Fibroblast of skin of abdomen (primary cell): ENCODE measurements at places on chromosomes 3 and 15.
A peak's percentile ranks its signal among the peaks of the same experiment; 100 is the strongest.

DNA sequence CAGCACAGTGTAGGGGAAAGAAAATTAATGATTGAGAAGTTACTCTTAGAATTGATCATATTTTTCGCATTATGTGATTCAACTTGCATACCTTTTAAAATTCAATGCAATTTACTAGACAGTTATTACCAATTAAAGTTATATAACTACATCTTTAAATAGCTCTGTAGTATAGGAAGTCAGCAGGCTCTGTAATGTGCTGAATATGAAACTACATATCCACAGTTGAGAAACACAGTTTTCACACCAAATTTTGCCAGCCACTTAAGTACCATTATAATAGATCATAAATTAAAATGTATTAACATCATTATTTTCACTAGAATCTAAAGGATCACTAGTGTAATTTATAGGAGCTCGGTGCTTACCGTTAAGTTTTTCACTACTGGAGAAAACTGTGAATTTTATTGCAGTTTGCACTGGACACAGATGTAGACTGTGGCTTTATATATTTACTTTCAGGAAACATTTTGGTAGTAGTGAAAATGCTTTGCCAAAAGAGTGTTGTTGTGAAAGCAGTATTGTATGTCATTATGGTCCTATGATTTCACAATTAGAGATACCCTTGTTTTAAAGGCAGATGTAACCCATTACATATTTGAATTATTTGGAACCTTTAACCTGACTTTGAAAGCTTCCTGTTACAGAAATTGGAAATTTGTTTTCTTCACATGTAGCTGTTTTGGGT is 113.6 kb downstream of the PLCL2 start:
- no peak for DNase-seq

DNA sequence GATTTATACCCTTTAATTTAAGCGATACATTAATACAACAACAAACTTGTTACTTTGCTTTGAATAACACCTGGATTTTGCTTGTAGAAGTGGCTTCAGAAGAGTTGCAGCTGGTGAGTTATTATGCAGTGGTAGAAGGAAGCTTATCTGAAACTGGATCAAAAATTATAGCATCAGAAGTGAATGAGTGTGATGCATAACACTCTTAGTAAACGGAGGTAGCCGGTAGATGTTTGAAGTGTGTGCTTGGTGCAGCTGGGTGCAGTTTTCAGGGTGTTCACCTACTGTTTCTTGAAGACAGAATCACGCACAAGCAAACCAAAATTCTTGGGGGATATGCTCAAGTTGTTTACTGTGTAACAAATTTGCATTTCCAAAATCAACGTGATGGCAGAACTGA is 103.1 kb downstream of the MITF start:
- DNase-seq = no peak

GRCh38 chr15:62758126-62758951 is 284.2 kb upstream of the TPM1 start:
- peak; percentile 95 for DNase-seq

DNA sequence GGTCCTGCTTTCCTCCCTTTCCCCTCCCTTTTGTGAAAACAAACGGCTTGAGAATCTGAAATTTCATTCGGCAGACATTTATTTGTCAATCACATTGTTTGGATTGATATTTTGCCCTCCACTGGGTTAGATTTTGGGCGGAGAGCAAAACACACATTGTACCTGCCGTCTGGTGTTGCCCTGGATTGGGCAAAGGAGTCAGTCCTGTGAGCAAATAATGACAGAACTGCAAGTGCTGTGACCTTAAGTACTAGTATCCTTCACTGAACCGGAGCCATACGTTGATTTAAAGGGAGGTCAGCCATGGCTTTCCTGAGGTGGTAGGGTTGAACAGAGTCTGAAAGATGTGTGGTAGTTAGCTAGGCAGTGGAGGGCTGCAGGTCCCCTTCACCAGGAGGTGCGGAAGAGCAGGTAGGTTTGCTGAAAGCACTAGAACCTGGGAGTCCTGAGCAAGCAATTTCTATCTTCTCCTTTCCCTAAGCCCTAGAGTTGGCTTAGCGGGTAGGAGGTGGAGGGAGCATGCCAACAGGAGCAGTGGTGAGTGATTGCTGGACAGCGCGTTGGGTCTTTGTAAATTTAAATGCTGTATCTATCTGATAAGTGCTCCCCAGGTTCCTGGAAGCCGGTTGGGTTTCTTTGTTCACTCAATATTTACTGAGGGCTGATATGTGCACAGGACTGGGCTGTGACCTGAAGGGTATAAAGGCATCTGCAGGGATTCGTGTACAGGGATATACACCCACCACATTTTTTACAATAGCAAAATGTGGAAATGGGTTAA is 2.0 kb downstream of the PDIA5 start:
- no peak for DNase-seq

DNA sequence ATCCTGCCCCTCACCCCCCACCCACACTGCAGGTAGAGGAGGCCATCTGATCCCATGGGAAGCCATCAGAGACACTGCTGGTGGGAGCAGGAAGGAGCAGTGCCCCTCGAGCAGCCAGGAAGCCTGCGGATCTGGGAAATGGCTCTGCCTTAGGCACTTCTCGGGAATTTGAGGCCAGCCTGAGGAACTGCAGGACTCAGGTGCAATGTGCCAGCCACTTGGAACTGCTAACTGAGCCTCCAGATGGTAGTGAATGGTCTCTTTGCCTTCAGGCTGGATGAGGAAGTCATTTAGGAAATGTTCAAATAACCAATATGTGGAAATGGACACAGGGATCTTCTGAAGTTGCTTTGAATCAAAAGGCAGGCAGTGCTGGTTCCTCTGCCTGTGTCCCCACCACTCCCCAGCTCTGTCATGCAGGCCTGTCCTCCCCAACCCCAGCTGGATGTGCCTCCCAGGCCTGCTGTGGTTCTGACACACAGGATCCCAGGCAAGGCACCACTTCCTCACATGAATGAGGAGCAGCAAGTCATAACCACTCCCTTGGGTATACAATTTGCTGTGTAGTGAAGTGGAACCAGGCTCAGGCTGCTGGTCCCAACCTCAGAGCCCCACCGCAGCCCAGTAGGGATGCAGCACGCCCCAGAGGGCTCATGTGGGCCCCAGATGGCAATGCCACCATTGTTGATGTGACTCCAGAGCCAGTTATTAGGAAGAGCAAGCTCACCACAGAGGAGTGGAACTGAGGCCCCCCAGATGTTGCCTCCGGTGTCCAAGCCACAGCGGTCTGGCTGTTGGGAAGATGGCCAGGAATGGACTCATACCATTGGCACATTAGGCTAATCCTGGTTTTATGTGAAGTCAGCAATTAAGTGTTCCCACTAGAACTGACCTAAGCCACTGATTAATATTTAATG is 46.5 kb upstream of the LIMD1 start:
- peak; percentile 84 for DNase-seq

GRCh38 chr3:124928333-124929202 is 6.0 kb downstream of the MUC13 start:
- peak; percentile 65 for DNase-seq

GRCh38 chr3:139933766-139934165 is 1.2 kb upstream of the CLSTN2 start:
- no peak for DNase-seq

DNA sequence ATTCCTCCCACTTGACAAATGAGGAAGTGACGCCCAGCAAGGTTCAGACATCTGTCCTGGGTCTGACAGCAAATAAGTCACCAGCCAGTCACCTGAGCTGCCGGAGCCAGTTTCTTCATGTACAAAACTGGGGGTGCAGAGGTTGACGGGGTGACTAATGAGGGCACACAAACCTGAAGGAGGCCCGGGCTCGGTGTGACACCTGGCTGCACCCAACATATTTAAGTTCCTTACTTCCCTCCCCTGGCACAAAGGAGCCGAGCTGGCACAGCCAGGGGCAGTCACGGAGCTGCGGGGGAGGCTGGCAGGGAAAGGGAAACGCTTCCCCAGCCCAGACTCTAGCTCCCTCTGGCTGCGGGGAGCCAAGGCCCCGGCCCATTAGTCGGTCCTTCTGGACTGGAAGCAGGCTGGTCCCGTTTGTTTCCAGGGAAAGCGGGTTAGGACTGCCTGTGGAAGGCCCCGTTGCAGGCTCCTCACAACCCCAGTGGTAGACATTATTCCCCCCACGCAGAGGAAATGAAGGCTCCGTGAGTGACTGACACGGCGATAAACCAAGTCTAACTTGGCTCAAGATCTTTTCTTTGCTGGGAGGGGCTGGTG is 2.3 kb downstream of the FBXL22 start:
- DNase-seq = peak; percentile 11

DNA sequence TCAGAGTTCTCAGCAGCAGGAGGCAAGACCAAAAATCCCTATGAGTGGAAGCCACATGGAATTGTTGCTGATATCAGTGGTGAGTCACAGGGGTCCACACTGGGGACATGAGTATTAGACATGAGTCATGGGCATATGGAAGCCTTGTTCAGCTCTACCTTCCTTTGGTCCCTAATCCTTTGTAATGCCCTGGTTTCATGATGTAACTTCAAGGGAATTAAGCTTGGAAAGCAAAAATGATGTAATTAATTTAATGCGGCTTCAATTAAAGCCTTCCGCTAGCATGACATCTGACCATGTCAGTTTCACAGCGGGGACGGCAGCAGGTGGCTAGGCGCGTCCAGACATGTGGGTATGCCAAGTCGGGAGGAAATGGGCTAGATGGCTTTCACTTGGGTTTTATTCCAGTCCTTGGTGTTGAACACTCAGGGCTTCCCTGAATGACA is 176.1 kb upstream of the RGMA start:
- peak; percentile 86 for DNase-seq

DNA sequence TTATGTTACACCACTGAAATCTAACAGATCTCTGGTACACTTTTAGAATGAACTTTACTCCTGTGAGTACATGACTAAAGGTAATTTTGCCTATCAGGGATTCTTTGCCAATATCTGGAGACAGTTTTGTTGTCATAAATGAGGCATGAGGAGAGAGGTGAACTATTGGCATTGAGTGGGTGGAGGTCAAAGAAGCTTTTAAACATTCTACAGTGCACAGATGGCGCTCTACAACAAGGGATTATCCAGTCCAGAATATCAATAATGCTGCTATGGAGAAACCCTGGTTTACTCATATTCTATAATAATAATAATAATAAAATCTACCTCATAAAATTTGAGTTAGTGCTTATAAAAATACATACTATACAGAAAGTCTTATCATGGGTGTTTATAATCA is 702.3 kb downstream of the SI start:
- DNase-seq = no peak

GRCh38 chr3:119745942-119746341 is 36.0 kb upstream of the NR1I2 start:
- no peak for DNase-seq

GRCh38 chr15:67945951-67946700 is 106.3 kb upstream of the RNU6-1 start:
- DNase-seq = peak; percentile 40

GRCh38 chr3:45008117-45008516 is 18.0 kb upstream of the CLEC3B start:
- DNase-seq = peak; percentile 52

- DNase-seq = no peak
Observed at GRCh38 chr3:14344351-14344750, 58.1 kb upstream of the SLC6A6 start.

DNA sequence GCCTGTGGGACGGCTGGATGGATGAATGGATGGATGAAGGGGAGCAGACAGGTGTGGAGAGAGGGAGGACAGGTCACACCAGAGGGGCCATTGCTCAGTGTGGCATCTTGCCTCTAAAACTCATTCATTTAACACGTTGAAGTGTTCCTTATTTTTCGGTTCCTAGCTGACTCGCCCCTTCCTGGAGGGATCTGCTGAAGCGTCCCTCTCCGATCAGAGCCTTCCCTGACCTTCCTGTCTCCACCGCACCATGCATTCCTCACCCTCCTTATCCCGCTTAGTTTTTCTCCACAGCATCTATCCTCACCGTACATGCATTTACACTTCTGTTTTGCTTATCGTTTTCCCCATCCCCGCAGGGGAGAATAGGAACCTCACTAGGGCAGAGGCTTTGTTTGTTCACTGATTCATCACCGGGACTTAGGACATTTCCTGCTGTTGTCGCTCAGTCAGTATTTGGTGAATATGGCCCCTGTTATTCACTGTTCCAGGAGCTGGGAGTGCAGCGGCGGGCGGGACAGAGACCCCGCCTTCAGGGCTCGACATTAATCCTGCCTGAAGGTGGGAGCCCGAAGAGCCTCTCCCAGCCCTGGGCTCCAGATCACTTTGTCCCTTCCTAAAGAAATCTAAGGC is 32.0 kb downstream of the FOXL2 start:
- DNase-seq = no peak

GRCh38 chr15:35545316-35545823 is 595 bp downstream of the DPH6 start:
- DNase-seq = peak; percentile 60

GRCh38 chr3:185270956-185271332 is 17.1 kb upstream of the EHHADH start:
- DNase-seq = no peak

DNA sequence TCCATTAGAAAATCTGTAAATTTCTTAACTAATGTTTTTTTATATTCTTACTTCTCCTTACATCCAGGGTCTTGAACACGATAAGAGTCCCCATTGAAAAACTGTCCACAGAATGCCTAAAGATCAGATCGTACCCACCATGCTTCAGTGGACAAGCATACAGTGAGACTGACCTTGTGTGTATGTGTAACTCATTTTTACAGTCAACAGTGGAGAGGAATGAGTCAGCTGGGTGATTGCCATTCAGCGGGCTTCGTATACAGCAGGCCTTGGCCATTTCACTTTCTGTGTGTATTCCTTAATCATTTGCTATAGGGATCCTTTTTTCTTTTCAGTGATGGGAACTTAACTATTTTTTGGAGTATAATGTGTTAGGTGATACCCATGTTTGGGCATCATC is 10.6 kb downstream of the PARP14 start:
- DNase-seq = peak; percentile 31

DNA sequence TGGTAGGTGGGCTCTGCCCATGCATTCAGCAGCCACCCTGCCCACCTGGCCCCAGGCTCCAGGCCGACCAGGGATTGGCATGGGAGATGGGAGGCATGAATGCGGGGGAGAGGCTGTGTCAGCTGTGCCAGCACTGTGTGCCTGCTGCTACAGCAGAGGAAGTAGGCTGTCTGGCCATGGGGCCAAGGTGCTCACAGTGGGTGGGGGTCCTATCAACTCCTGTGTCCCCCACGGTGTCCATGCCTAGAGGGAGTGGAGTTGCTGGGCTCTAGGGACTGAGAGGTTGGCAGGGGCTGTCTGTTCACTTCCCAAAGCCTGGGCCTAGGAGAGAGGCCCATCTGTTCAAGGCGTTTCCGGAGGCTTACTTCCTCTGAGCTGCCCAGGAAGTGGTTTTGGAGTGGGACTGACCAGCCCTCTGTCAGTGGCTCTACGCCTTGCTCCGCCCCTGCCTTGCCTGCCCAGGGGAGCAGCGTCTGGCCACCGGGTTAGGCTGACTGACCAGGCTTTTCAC is 5.8 kb downstream of the PRKCD start:
- peak; percentile 24 for DNase-seq

DNA sequence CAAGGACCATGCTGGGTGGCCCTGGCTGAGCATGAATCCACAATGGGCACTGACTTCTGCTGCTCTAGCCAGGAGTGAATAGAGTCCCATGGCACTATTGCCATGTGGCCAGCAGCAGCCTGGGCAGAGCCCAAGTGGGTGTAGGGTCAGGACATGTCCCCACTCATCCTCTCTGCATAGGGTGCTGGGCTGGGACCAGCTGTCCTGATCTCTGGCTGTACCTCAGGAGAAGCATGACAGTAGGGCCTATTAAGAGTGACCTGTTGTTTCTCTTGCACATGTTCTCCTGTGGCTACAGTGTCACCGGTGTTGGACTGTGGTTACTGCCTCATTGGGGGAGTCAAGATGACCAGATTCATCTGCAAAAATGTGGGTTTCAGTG is 46.9 kb downstream of the DLEC1 start:
- DNase-seq = no peak

GRCh38 chr15:88704791-88705768 is 66.3 kb downstream of the ISG20 start:
- peak; percentile 67 for DNase-seq

GRCh38 chr3:170865209-170866094 is 4.5 kb downstream of the RPL22L1 start:
- no peak for DNase-seq
